ENCODE measurements at places on chromosomes 5 and 9. TPM values are rescaled to one million over a fixed set of nuclear protein-coding genes. Genes with fewer than 3 reads are reported as not detected.

RNF20 gene
- total RNA-seq = 57.5 TPM

CARD9 gene
- 0.38 TPM for total RNA-seq

GRCh38 chr9:100492952-100493351 is 20.0 kb downstream of the TMEFF1 start:
- no peak overlapping the region for H3K4me3 ChIP-seq
- DNase-seq = no peak
- peak overlapping the region; percentile 2 for H3K27ac ChIP-seq
- no peaks in the 10 kb centered on the region for H3K4me1 ChIP-seq
- H3K36me3 ChIP-seq = no peaks in the 10 kb centered on the region
- H3K27me3 ChIP-seq = no peaks in the 10 kb centered on the region

HAUS6 gene
- 21.3 TPM for total RNA-seq

DNA sequence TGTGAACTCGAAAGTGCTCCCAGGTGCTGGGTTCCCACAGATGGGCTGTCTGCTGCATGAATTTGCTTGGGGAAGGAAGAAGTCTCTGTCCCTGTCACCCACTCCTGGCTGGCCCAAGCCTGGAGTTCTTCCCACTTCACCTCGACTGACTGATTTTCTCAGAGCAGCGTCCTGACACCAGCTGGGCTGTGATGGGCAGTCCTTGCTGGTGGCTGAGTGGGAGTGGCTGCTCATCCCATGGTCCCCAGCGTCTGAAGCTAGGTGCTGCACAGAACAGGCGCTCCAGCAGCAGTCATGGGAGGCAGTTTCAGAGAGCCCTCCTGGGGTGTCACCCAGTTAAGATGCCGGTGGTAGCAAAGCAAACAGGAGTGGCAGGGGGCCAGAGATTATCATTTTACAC is 10.1 kb upstream of the NEURL1B start:
- H3K4me1 ChIP-seq = no peaks in the 10 kb centered on the region
- H3K36me3 ChIP-seq = no peaks in the 10 kb centered on the region
- no peak overlapping the region for H3K4me3 ChIP-seq
- no peaks in the 10 kb centered on the region for H3K27me3 ChIP-seq

- no peaks in the 10 kb centered on the region for H3K4me1 ChIP-seq
- no peak for DNase-seq
- no peaks in the 10 kb centered on the region for H3K27me3 ChIP-seq
These were observed 54.4 kb downstream of the CMYA5 start for GRCh38 chr5:79743846-79744605.

DNA sequence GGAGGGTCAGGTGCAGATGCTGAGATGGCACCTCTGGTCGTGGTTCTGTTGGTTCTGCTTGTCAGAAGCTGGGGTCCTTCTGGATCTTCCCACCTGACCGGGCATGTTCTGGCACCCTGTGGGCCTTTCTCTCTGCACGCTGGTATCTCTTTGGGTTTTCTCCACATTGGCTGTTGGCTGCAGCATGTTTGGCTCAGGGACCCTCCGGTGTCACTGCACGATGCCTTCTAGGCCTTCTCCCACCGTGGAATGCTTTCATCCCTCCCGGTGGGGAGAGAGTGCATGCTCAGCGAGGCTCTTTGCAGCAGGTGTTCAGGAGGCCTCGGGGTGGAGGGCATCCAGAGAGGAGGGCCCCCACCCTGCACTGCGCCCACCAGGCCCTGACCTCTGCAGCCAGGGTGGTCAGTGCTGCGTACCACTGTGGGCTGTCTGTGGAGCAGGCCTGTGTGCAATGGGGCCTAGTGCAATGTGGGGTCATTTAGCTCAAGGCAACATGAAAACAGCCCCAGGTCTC is 119.4 kb downstream of the WNK2 start:
- no peak overlapping the region for H3K4me3 ChIP-seq
- peak; percentile 21 for DNase-seq
- no peaks in the 10 kb centered on the region for H3K27me3 ChIP-seq
- no peaks in the 10 kb centered on the region for H3K36me3 ChIP-seq
